ENCODE measurements at places on chromosomes 1 and 21.
A peak's percentile ranks its signal among the peaks of the same experiment; 100 is the strongest.

- DNase-seq = no peak
Measured at GRCh38 chr1:206427291-206427690, 43.0 kb upstream of the IKBKE start.

- no peak for DNase-seq
Measured at GRCh38 chr21:28418726-28419514, 573.8 kb downstream of the LTN1 start.

DNA sequence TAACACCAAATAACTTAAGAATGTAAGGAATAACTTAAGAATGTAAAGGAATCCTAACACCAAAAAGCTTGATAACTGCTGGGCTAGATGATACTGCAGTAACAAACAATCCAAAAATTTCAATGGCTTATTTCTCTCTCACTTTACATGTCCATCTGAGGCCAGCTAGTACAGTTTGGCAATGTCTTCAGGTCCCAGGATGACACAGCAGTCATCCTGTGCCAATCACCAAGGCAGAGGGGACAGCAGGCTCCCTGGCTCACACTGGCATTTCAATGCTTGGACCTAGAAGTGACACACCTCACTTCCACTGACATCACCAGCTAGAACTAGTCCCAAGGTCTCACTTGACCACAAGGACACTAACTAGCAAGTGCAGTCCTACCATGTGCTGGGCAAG is 15.3 kb downstream of the DNAJC11 start:
- DNase-seq = no peak

GRCh38 chr1:196902344-196902743 is 14.5 kb downstream of the CFHR4 start:
- no peak for DNase-seq

DNA sequence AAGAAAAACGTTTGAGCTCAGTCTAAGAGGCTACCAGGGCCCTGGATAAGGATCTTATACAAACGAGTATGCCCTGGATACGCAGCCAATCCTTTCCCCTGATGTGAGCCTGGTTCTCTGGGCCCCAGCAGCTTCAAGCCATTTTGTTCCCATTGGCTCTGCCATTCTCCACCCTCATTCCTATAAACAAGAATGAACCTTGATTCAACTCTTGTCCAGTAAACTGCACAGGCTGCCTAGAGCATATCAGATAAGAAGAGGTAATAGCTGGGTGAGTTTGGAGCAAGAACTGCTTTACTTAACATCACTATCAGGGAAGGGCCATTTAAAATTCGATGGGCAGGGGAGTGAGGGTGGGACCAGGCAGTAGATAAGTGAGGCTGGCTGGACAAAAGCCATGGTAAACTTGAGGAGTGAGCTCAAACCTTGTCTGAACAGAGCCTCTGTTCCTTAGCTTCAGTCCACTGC is 11.3 kb downstream of the BTG2 start:
- no peak for DNase-seq

DNA sequence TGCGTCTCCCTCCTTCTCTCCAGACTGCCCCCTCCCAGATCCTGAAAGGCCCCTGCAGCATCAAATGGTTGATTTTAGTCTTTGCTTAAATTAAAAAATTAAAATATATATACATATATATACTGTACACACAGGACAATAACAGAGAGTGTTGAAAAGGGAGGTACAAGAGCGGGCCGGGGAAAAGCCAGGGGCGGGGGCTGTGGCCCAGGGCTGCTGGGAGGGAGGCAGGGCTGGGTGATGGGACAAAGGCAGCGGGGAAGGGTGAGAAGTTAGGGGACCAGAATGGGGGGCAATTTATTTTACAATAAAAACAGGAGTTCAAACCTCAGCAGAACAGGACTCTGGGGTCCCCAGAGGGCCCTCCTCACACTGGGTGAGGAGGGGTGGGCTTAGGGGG is 10.5 kb downstream of the ARL8A start:
- DNase-seq = no peak

GRCh38 chr1:116424438-116424837 is 51.4 kb downstream of the ATP1A1 start:
- DNase-seq = no peak

- DNase-seq = no peak
Measured at GRCh38 chr1:185483217-185483616, 166.2 kb upstream of the IVNS1ABP start.

GRCh38 chr1:225554216-225554812 is 98.6 kb downstream of the ENAH start:
- no peak for DNase-seq

DNA sequence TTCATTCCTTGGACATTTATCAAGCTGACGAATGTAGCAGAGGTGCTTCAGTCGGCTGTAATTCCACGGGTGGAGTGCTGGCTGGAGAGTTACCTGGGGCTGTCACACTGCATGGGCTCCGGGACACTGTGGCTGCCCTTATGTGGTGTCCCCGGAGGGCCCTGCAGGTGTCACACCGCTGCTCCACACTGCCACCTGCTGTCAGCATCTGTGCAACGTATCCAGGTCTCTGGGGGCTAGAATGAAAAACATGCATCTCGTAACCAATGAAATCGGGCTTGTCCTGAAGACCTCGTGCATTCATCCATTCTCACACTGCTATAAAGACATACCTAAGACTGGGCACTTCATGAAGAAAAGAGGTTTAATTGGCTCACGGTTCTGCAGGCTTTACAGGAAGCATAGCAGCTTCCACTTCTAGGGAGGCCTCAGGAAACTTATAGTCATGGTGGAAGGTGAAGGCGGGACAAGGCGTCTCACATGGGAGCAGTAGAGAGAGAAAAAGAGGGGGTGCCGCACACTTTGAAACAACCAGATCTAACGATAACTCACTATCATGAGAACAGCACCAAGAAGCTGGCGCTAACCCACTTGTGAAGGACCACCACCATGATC is 46.7 kb upstream of the PCBP3 start:
- peak; percentile 53 for DNase-seq

Data from T-helper 2 cell (primary cell).